ENCODE measurements at places on chromosomes 16 and 17. TPM values are rescaled to one million over a fixed set of nuclear protein-coding genes. Genes with fewer than 3 reads are reported as not detected.

- no peak overlapping the region for H3K27ac ChIP-seq
- H3K36me3 ChIP-seq: no peaks in the 10 kb centered on the region
- H3K27me3 ChIP-seq: peaks cover 4% of the 10 kb centered on the region
- peaks cover 23% of the 10 kb centered on the region for H3K4me1 ChIP-seq
- no peak for ATAC-seq
- peak overlapping the region; percentile 13 for H3K4me3 ChIP-seq
Measured at GRCh38 chr17:7408863-7409262, 1.2 kb downstream of the NLGN2 start.

FA2H gene
- not detected for total RNA-seq

DNA sequence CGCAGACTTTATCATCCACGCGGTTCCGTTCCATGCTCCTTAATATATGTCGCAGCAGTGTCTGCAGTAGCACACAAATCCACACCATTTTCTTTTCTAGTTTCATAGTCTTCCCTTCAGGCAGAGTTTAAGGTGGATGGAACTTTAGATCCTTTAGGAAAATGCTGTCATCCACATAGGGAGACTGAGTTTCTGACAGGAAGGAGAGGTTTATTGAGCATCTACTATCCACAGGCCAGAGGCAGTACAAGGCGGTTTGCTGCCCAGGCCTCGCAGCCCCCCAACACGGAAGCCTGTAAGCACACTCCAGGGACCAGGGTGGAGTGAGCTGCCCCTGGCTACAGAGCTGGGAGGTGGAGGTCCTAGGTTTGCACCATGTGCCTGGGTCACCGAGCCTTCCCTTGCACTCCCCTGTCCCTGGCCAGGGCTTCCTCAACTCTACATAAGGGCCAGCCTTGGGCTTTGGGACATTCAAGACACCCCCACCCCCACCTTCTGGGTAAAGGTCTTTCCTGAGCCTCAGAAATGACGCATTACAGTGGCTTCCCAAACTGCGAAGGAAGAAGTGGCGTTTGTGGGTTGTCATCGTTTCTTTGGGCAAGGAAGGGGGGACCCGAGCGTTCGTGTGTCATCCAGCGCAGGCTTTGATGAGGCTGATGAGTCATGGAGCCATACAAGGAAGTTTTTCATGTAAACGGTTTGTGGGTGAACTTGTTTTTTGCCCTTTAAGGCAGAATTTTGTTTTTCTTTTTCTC, 146.5 kb upstream of the PLCG2 start:
- H3K27ac ChIP-seq: peak overlapping the region; percentile 98
- peaks cover 35% of the 10 kb centered on the region for H3K4me1 ChIP-seq
- ATAC-seq: peak; percentile 89
- no peaks in the 10 kb centered on the region for H3K27me3 ChIP-seq

SP6 gene
- not detected for total RNA-seq

DNA sequence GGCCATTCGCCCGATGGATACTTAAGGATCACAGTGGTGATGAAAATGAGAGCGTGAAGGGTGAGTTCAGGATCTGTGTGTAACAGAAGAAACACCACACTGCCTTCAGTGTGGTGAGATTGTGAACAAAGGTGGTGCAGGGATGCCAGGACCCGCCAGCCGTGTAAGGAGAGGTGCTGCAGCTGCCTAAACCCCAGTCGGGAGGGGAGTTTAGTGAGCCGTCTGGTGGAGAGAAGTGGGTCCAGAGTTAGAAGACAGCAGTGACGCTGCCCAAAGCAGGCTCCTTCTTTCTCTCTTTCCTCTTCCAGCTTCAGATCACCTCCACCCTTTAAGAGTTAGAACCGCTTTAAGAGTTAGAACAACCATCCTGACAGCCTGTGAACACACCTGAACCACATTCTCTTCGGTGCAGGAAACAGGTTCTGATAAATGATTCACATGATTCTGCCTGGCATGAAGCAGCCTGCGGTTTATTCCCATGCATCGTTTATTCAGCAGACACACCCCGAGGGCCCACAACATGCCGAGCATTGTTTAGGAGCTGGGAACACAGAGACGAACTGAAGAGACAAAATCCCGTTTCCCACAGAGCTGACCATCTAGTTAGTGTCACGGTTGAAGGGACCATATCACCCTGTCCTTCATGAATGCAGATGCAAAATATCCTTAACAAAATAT, 84.0 kb upstream of the DNAH17 start:
- peaks cover 3% of the 10 kb centered on the region for H3K36me3 ChIP-seq
- no peak for ATAC-seq
- H3K27ac ChIP-seq: no peak overlapping the region
- H3K4me1 ChIP-seq: peaks cover 12% of the 10 kb centered on the region
- H3K27me3 ChIP-seq: no peaks in the 10 kb centered on the region

GRCh38 chr17:3046753-3047152, 16.7 kb downstream of the OR1D5 start:
- H3K36me3 ChIP-seq: no peaks in the 10 kb centered on the region
- no peak overlapping the region for H3K27ac ChIP-seq
- H3K4me3 ChIP-seq: no peak overlapping the region
- no peaks in the 10 kb centered on the region for H3K27me3 ChIP-seq
- H3K4me1 ChIP-seq: no peaks in the 10 kb centered on the region
- ATAC-seq: no peak

IL17C gene
- 0.56 TPM for total RNA-seq

TAX1BP3 gene
- 13.0 TPM for total RNA-seq

GLIS2 gene
- 0.37 TPM for total RNA-seq

TSPOAP1 gene
- 107 TPM for total RNA-seq

IL4R gene
- total RNA-seq: 216 TPM

DNA sequence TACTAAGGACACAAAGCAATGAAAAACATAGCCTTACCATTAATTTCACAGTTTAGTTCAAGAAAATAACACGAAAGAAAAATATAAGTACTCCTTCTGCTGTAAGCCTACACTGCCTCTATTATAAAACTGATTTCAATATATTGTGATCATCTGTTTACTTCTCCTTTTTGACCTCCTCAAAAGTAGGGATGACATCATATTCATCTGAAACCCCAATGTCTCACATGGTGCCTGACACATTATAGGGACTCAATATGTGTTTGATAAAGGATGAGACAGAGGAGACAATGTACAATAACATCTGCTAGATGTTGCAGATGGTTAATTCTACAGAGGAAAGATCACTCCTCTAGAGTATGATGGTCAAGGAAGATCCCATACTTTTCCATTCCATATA, 118.4 kb upstream of the NOG start:
- H3K27me3 ChIP-seq: peaks cover 4% of the 10 kb centered on the region
- H3K36me3 ChIP-seq: no peaks in the 10 kb centered on the region
- no peak overlapping the region for H3K4me3 ChIP-seq
- ATAC-seq: no peak
- no peak overlapping the region for H3K27ac ChIP-seq
- peaks cover 5% of the 10 kb centered on the region for H3K4me1 ChIP-seq
